ENCODE measurements at places on chromosomes 1 and 21.

DNA sequence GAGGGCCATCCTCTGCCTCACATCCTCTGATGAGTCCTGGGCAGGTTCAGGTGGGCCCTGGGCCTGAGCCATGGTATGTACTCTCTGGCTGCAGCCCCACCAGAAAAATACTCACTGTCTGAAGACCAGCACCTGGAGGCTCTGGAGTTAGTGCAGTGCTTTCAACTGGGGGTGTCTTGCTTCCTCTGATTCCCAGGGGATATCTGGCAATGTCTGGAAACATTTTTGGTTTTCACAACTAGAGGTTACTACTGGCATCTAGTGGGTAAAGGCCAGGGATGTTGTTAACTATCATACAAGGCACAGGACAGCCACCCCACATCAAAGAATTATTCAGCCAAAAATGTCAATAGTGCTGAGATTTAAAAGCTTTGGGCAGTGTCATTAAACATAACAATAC, 152.7 kb downstream of the HIVEP3 start:
- no peak overlapping the region for H3K4me3 ChIP-seq
- no peak overlapping the region for H3K27ac ChIP-seq
- H3K4me1 ChIP-seq: peaks cover 7% of the 10 kb centered on the region
- no peaks in the 10 kb centered on the region for H3K27me3 ChIP-seq
- no peaks in the 10 kb centered on the region for H3K36me3 ChIP-seq

- H3K36me3 ChIP-seq: no peaks in the 10 kb centered on the region
- no peaks in the 10 kb centered on the region for H3K27me3 ChIP-seq
- peak; percentile 52 for DNase-seq
- peaks cover 14% of the 10 kb centered on the region for H3K4me1 ChIP-seq
- H3K4me3 ChIP-seq: no peak overlapping the region
These were observed 43.2 kb upstream of the KCTD3 start for GRCh38 chr1:215523906-215524305.

- H3K4me3 ChIP-seq: no peak overlapping the region
- no peaks in the 10 kb centered on the region for H3K36me3 ChIP-seq
- H3K4me1 ChIP-seq: no peaks in the 10 kb centered on the region
- H3K27ac ChIP-seq: no peak overlapping the region
- no peaks in the 10 kb centered on the region for H3K27me3 ChIP-seq
These were observed 22.8 kb downstream of the RNU5D-1 start for GRCh38 chr1:44707959-44708831.

DNA sequence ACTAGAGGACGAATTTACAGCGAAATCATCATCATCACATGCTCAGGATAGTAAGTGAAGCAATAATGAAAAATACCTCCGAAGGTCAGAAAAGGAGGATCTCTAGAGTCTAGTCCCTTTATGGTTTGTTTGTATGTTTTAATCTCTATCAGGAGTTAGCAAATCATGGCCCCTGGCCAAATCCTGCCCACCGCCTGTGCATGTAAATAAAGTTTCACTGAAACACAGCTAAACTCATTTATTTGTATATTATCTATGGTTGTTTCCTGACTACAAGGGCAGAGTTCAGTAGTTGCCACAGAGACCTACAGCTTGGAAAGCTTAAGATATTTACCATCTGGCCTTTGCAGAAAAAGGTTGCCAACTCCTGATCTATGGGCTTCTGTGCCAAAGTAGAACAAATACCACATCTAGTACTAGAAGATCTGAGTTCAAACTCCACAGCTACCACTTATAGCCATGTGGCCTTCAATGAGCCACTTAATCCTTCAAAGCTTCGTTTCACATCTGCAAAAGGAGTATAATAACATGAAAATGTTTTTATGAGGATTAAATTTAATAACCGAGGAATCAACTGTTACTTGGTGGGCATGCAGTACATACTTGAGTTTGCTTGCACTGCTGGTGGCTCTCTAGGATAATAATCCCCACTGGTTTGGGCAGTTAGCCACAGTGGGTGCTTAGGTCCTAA, 94.0 kb upstream of the KIF26B start:
- no peaks in the 10 kb centered on the region for H3K27me3 ChIP-seq
- no peak overlapping the region for H3K4me3 ChIP-seq
- no peaks in the 10 kb centered on the region for H3K36me3 ChIP-seq
- DNase-seq: peak; percentile 87
- peak overlapping the region; percentile 55 for H3K27ac ChIP-seq
